ENCODE measurements at places on chromosomes 3 and 15.

DNA sequence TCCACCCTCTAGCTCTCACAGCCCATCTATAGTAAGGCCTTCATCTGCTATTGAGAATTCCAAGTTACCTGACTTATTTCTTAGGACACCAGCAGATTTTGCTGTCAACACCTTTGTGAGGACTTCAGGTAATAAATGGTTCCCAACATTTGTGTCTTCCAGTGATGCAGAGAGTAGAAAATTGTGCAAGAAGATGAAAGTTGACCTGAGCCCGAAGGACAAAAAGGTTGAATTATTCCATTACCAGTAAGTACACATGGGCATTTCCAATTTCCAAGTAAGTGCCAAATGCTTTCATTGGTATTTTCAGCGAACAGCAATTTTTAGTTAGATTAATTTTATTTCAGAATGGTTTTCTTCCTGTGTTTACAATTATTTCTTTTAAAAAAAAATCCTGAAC is 35.4 kb downstream of the PDIA5 start:
- no peak for DNase-seq

DNA sequence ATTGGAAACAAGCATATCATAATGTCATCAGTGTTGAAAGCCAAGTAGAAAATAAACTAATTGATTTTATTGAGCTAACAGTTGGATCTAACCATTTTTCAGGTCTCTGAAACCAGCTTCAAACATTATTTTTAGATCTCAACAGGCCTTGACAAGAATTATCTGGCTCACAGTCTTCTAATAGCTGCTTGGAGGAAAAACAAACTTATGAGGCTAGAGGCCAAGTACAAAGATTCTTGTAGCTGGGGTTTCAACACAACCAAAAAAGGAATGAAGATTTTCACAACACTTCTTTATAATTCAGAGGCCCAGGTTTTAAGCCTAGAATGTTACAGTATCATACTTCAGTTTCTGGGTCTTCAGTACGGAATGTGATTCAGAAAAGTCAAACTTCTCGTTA is 3.7 kb downstream of the SETMAR start:
- DNase-seq: no peak

GRCh38 chr3:60755094-60755493 is 496.2 kb downstream of the FHIT start:
- DNase-seq: no peak

DNA sequence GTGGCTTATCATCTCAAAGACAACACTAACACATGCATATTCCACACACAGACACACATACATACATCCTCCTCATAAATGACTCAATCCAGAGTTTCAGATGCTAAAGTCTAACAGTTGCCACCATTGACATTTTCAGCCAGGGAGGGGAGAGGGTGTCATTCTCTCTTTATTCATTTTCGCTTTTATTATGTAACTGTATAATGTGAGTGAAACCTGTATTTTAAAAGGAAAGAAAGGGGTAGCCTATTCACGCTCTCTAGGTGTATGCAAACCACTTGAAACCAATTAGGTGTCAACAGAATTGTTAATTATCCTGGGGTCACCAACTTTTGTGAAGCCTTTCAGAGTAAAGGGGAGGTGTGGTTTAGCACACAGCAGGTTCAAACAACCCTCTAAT is 1282.9 kb downstream of the ROBO2 start:
- no peak for DNase-seq

All from cortex of kidney (tissue), 1 donor.